Activated CD8-positive, alpha-beta memory T cell treated with anti-CD3 and anti-CD28 coated beads, Interleukin-2, amount 50 U/mL, for 48 hours (primary cell): ENCODE measurements at places on chromosomes 4 and X.

- no peak for DNase-seq
Observed at GRCh38 chr4:5878359-5878758, 14.5 kb downstream of the CRMP1 start.

DNA sequence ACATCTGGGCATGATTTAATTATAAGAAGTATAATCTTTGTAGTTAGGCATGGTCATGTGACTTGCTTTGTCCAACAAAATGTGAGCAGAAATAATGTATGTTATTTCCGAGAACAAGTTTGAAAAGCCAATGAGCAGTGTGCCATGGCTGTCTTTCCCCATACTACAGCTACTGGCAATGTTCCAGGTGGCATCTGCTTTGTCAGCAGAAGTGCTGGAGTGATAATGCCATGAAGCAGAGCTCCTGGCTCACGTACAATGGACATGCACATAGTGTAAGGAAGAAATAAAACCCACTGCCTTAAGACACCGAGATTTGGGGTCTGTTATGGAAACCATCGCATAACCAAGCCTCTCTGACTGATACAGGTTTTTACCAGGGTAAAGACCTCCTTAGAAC is 212.6 kb upstream of the RASGEF1B start:
- no peak for DNase-seq

DNA sequence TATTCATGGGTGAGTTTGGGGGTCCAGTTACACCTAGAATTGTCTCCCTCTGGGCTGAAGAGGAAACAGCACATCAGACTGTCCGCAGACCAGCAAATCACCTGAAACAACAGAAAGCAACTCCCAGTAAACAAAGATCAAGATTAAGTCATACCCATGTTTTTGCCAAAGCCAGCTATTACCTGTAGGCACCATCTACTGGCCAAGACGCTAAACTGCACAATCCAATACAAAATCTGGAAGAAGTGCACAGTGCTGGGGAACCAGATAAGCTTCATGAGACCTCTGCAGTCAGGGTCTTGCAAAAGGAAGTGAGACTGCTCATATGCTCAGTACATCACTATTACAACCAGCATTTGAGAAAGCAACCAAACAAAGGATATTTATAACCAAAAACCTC is 157.5 kb upstream of the ITM2A start:
- DNase-seq, result no peak

DNA sequence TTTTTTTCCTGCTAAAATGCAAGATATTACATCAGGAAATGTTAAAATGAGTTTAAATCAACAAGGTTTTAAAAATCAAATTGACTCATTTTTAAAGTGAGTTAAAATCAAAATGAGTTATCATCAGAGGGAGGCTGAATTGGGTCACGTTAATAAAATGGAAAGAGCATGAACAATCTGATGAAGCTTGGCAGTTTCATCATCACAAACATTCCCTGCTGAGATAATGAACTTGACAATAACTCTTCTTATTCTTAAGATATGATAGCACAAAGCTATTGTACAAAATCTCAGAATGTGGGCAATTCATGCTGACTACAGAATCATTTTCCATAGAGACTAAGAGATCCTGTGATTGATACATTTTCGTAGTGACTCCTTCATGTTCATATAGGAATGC is 1086.7 kb downstream of the STIM2 start:
- DNase-seq, result no peak

DNA sequence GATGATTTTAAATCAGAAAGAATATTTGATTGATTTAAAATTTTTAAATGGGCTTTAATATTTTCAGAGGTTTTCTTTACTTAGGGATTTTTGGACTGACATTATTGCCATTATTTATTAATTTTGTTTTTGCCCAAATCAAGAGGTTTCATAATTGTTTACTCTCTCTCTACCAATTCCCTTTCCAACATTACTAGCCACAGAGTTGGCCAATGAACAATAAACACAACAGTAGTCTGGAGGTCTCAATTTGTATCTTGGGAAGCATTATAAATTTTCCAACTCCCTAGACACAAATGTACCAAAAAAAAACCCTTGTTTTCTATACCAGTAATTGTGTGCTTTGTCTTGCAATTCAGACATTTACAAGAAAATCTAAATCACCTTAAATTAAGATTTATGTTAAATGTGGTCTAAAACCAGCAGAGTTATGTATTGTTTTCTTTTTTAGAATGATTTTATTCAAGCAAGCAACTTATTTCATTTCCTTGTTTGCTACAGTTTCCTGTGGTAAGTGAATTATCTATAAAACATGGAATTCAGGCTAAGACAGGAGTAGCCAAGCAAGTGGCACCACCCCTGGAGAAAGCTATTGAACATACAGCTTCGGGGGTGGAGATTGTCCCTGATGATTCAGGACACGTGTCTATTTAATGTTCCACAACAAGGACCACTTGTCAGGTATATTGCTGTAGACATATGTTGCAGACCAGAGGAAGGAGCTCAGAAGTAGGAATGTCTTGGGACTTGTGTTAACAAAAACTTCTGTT is 622 bp downstream of the KLKB1 start:
- DNase-seq, result no peak

- DNase-seq, result no peak
Observed at GRCh38 chr4:187208651-187209050, 485.0 kb upstream of the FAT1 start.

DNA sequence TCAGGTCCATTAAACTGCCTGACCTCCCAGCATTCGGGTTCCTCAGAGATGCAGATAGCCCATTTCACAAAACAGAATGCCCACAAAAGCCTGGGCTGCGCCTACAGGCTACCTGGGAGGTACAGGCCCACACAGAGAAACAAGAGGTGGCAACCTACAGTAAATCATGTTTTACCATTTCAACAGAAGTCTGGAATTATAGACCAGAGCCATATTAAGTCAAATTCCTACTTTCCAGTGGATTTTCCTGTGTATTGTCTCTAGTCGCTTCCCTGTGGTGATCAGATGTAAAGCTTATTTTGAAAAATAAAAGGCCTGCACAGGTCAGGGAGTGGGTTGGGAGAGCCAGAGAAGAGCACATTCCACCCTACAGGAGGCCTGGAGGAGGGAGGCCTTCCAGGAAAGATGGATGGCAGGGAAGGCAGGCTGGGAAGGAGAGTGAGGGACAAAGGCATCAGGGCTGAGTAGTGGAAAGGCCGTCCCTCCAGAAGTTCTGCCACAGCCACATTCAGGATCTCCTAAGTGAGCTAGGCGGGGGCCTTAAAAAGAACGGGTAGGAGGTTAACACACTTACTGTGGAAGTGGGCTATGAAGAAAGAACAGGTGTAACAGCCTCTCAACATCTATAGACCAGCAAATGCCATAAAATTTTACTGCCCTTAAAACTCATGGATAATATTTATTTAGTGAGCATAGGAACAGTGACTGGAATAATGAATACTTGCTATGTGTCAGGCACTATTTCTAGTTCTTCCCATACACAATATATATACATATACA is 19.0 kb upstream of the USO1 start:
- DNase-seq, result no peak

- no peak for DNase-seq
Observed at GRCh38 chr4:8347660-8348059, 78.1 kb downstream of the HTRA3 start.

DNA sequence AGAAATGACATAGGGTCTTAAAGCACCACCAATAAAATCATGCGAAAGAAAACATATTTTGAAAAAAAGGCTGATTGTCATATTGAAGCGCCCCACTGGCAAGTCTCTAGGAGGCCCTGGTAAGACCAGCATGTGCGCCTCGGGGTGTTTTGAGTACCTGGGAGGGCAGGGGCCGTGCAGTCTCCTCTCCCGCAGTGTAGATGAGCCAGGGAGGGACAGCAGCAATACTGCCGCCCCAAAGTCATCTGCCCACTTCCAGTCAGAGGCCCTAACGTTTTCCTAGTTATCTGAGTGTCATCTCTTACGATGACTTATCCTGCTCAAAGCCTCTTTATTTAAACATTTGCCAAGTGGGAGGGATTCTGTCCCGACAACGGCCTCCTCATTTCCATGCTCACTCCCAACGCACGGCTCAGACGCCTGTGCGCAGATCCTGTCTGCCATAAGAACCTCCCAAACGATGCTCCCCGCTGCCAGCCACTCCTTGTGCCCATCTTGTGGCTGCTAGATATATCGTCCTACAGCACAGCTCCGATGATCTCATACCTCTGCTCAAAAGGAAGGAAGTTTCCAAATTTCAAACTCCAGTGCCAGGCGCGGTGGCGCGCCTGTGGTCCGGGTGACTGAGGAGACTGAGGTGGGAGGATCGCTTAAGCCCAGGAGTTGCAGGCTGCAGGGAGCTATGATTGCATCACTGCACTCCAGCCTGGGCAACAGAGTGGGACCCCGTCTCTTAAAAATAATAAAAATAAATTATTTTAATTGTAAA is 17.2 kb upstream of the SCRG1 start:
- DNase-seq, result no peak

DNA sequence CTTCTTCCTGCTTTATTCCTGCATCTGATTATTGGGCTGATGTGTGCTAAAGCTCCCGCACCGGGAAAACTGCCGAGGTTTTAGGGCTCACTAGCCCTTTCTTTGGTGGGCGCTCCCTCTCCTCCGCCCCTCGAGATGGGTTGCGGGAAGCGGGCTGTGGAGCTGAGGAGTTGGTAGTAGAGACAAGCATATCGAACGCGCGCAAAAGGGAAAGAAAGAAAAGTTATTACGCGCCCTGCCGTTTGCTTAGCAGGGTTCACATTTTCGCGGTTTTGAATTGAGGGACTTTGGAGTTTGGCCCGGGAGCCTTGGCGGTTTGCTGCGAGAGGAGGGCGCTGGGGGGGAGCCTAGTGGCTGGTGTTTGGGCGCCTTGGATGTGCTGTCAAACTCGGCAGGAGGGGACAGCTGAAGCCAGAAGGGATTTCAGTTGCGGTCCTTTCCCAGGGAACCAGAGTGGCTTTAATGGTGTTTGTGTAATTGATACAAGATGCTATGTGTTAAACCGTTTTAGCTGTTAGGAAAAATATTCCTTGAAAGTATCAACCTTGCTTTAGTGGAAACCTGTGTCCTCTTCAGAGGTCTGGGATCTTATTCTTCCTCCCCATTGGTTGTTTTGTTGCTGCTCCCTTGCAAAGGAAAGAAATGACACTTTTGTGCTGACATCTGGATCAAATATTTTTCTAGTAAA is 1.1 kb downstream of the GAB1 start:
- peak; percentile 51 for DNase-seq

DNA sequence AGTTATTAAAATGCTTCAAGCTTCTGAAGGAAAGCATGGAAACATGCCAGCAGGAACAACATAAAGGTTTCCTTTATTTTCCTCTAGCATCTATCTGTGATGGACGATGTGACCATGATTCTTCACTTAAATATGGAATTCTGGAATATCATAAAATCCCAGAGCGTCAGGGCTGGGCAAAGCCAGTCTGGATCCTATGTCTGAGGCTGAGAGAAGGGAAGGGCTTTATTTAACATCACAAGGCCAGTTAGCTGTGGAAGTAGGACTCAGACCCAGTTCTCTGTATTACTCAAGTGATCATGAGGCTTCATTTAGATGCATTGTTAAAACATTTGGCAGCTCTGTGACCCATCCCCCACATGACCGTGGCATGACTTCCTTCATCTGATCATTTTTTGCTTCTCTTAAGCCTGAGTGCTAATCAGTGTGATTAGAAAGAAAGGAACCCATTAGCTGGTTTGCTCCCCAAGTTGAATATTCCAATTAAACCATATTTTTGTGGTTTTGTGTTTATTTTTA is 40.9 kb upstream of the EOLA2 start:
- DNase-seq, result no peak

DNA sequence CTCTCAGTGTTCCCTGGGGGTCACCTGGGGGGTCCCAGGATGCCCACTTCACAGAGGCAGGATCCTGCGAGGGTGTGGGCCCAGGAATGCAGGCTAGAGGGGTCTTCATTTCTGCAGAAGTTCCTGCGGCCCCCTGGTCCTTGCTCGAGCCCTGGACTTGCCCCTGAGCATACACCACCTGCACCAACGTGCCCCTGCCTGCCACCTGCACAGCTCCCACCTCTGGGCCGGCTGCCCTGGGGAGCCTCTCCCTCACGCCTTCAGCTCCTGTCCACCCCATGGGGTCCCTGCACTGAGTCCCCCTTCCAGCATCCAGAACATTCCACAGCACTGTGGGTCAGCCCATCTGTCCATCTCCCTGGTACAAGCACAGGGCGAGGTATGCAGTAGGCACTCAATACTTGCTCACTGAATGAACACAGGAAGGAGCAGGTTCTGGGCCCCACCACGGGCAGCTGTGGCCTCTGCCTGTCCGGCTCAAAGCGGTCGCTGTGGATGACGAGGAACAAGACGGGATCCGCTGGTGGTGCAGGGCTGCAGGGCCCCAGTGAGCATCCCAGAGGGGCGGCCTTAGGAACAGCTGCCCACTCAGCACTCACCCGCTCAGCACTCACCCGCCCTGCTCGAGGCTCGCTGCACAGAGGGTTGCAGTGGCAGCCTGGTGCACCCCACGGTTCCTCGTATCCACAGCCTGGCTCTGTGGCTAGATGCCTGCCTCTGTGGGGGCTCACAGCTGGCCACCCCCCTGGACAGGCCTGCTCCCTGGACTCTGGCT is 70.5 kb upstream of the MXD4 start:
- DNase-seq, result no peak

DNA sequence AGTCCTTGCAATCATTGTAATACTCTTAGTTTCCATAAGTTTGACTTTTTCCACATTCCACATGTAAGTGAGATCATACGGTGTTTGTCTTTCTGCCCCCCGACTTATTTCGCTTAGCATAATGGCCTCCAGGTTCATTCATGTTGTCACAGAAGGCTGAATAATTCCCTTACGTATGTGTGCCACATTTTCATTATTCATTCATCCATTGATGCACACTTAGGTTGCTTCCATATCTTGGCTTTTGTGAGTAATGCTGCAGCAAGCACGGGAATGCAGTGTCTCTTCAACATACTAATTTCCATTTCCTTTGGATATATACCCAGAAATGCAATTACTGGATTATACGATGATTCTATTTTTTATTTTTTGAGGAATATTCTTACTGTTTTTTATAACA is 22.0 kb upstream of the VEGFC start:
- DNase-seq, result no peak
